ENCODE measurements at places on chromosomes 7 and 10.

DNA sequence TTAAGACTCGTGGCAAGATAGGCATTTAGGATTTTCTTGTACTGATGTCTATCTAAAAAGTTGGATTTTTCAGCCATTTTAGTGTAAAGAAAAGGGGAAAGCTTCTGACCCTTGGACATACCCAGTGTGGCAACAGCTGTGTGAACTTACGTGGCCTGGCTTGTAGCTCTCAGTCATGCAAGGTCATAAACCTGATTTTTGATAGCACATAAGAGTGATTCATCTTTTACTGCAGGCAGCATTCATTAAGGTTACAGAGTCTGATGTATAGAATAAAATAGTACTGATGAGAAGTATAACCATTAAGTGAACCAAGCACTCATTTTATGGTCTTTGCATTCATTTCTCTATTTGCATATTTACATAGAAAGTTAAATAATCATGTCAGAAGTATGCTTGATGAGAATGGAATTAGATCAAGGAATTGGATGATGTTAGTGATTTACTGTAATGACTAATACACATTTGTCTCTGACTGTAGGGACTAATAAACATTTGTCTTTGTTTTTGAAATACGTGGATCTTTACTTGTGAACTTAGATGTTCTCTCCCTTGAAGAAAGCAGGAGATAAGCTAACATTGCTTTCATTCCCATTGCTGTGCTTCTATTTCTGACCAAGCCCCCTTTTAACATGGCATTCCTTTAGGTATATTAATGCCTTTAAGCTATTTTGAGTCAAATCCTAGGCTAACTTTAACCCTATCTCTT lies 88.2 kb downstream of the GSDME start:
- no peak for DNase-seq

- peak; percentile 87 for DNase-seq
These were observed at the start of the genes MPLKIP and SUGCT for GRCh38 chr7:40134428-40135316. Gene MPLKIP (minus strand): TSS chr7:40134622. CDS start chr7:40134567, 55 bp downstream. Gene SUGCT (plus strand): TSS chr7:40135005.

GRCh38 chr7:79624336-79624735 lies 170.9 kb upstream of the MAGI2 start:
- DNase-seq = no peak

- no peak for DNase-seq
These were observed 59.4 kb downstream of the ST7 start for GRCh38 chr7:117012696-117013095.

DNA sequence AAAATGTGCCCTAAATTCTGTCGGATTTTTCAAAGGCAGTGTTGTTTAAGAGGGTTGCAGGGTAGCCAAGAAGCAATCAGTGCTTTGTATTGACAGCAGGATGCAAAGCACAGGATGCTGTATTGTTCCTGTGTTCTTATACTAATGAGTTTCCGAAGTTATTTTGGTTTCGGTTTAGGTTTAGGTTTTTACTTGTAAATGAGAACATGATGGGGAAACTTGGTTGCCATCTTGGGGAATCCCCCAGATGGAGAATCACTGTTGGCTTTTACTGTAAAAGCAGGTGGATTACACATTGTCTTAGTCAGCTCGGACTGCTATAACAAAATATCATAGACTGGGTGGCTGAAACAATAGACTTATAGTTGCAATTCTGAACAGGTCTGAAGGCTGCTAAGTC lies 72.1 kb downstream of the INHBA start:
- DNase-seq = no peak

GRCh38 chr7:28960071-28960840 lies 2.1 kb upstream of the TRIL start:
- no peak for DNase-seq

DNA sequence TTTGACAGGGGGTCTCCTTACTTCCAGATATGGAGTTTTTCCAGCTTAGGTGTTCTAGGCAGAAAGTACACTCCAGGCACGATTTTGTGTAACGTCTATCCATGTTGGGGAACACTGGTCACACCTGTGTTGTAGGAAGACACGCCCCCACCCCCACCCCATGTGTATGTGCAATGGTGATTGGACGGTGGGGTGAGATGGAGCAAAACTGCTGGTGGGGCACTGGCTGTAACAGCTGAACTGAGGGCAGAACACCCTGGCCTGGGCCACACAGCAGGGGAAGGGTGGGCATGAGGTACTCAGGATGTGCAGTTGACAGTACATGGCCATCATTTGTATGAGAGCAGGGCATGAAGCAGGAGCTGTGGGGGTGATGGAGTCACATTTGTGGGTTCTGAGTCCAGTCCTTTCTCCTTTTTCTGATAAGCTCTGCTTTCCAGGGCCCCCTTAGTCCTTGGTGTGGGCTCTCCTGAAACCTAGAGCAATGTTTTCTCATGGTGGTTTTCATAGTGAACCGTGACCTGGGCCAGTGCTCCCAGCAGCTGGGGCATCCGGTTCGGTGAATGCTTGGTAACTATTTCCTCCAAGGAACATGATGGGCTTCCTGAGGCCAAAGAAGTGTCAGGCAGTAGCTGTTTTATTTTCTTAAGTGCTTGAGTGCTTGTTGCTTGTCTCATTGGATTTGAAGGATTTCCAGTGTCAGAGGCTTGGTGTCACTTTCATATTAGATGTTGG lies 63.4 kb upstream of the AQP1 start:
- no peak for DNase-seq

DNA sequence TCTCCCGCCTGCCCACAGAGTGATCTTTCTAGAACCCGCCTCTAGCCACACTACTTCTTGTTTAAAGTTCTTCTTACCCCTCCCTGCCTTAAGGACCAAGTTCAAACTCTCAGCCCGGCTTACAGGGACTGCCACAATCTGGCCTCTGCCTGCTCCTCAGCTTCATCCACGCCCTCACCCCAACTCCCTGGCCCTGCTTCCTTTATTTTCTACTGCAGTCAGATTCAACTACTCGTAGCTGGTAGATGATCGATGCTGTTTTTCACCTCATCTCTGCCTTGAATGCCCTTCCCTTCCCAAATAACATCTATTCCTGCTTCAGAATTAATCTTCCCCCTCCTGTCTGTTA lies 508.5 kb downstream of the RPS24 start:
- no peak for DNase-seq

DNA sequence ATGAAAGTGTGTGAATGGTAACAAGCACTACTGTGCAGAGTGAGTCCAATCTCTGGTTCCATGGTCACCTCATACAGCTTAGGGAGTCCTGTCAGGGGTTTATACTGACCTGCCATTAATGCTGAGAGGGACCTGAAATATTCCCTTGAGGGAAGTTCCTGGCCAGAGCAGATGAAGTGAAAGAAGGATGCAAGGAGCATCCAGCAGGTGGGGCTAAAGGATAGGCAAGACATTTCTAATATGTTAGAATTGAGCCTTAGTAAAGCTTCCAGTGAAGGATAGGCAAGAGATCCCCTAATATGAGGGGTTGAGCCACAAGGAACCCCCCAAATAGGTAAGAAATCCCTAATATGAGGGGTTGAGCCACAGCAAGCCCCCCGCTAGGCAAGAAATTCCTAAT lies 25.5 kb upstream of the FAM221A start:
- DNase-seq = peak; percentile 8

- DNase-seq = no peak
These were observed 99.8 kb downstream of the TCF7L2 start for GRCh38 chr10:113049881-113050280.

DNA sequence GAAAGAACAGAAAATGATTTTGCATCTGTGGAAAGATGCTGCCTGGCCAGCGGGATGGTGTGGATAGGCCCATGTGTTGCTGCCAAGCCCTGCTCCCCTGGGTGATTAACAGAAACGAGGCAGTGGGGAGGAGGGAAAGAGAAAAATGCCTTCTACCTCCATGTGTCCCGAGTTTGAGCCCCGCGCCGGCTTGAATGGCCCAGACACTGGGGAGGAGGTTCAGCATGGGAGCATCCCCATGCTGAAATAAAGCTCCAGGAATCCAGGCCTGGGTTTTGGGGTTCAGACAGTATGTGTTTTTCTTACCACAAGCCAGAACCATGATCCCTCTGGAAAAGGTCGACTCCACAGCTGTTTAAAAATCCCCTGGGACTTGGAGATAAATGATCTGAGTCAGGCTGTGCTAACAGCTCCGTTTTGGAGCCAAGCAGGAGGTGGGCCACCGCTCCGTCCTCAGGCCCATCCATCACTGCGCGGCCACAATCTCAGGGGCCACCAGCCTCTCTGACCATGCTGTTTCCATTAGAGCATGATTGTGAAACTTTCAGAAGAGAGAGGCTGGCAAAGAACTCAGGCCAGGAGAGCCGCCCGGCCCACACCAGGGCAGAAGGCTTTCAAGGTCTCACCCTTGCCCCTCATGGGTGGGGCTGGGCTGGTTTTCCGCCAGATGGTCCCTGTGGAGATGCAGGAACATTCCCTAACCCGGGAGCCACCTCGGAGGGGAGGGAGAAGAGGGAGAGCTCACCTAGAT lies 299.7 kb downstream of the ZEB1 start:
- no peak for DNase-seq

DNA sequence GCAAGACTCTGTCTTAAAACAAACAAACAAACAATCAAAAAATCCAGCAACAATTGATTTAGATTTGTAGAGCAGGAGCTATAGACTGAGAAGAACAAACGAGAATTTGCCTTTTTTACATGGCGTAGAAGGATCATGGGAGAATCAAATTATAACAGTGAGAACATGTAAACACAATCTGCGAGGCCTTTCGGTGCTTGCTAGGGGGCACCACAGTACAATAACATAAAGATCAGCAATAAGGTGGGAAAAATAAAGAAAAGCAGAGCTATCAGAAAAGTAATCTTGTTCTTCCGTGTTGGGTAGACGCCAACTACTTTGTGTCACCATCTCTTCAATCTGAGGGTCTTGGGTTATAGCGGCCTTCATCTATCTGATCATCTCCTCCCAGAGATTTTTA lies 82.2 kb downstream of the NOD1 start:
- no peak for DNase-seq

DNA sequence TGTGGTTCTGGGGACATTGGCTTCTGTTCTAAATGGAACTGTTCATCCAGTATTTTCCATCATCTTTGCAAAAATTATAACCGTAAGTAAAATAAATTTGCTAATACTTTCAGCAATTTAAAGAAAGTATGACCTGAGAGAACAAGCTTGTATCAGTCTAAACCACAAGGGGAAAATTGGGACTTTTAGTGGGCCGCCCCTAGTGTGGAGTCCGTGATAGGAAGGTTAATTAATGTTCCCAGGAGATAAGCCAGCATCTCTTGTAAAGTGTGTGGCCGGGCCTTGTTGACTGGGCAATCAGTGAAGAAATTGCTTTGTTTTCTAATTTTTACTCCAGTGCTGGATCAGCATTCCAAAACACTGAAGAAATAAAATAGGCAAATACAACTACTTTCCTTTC lies 83.0 kb downstream of the ABCB5 start:
- DNase-seq = no peak

GRCh38 chr10:52313256-52313932 lies 687 bp upstream of the DKK1 start:
- no peak for DNase-seq

DNA sequence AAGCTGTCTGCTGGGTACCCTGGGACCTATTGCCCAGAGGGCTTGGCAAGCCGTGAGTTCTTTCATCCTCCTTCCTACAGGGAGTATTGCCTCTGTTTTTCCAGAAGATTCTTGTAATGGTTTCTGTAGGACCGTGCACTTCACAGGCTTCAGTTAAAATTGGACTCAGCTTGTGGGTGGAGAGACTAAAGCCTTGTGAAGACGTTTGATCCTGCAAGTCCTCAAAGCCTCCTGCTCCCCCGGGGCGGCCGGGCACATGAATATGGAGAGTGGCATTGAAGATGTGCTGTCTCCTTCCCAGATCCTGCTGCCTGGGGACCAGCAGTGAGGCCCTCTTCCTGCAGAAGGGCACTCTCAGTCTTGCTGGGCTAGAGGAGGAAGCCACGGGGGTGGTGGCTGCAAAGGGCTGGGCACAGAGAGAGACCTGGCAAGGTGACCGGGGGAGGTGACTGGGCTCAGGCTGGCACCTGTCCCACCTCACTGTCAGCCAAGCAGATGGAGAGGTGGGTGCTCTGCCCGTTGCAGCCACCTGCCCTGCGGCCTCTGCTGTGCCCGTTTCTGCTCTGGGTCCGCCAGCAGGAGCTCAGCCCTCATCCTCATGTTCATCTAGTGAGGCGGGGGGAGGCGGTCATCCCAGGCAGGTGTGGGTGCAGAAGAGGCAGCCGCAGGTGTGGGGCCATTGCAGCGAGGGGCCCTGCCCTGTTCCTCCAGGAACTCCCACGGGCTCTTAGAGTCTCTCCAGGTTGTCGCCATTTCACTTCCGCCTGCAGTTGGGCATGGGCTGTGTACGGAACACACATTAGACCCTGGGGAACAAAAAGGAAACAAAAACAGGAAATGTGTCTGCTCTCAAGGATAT lies 55.7 kb downstream of the TMEM209 start:
- no peak for DNase-seq

- peak; percentile 27 for DNase-seq
These were observed 120.6 kb downstream of the CLEC2L start for GRCh38 chr7:139643951-139644585.

- DNase-seq = no peak
These were observed 19.4 kb downstream of the MAGI2 start for GRCh38 chr7:79434098-79434497.

- DNase-seq = no peak
These were observed 132.7 kb downstream of the JCAD start for GRCh38 chr10:29926693-29927048.

DNA sequence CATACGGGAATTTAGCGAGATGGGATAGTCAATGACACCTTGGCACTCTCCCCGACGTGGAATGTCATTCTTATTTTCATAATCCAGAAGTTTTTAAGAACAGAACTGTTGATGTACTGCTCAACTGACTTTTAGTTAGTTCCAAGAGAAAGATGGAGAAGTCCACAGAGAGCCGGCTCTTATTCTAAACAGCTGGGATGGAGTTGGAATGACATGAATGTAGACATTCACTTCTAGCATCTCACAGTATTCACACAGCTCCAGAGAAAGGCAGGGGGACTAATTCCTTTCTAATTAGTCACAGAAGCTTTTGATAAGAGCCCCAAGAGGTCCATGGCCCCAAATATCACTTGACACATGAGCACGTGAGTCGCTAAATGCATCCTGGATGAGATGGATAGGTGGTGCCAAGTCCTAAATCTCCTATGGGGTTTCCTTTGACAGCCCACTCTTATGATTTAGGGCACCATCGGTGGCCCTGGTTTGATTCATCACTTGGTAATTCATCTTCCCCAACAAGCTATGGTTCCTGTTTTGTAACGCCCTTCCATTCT lies 420.3 kb upstream of the AUTS2 start:
- no peak for DNase-seq

DNA sequence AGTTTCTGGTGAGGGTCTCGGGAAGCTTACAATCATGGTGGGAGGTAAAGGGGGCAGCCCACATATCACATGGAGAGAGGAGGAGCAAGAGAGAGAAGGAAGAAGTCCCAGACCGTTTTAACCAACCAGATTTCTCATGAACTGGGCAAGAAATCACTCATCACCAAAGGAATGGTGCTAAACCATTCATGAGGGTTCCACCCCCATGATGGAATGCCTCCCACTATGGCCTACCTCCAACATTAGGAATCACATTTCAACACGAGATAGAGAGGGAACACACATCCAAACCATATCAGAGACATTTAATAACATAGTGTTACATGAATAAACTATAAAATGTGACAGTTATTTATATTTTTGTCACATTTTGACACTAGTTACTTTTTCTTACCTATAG lies 214.8 kb upstream of the MAGI2 start:
- DNase-seq = no peak
